HFF-Myc (cell line): ENCODE measurements at places on chromosomes 4 and X.

GRCh38 chr4:126874533-126874932, 758.2 kb upstream of the INTU start:
- no peak for DNase-seq

- DNase-seq = no peak
Measured at GRCh38 chrX:136304493-136304892, 3.7 kb downstream of the ADGRG4 start.

GRCh38 chr4:46388857-46389256, 1.1 kb downstream of the GABRA2 start:
- no peak for DNase-seq

DNA sequence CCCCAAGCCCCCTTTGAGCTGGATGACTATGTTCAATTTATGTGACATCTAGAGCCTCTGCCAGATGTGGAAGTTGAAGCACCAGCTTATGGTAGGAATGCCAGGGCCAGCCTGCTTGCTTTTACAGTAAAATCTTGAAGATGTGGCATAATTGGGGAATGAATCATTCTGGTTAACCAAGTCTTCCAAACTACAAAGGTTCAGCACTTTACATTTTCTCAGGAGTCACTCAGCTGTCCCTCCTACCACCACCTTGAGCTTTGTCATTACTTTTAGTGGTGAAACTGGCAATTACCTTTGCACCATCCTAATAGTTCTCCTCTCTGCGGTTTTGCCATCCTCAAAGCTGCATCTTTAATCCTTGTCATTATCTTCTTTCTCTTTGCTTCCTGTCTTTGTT, 172.2 kb downstream of the HS6ST2 start:
- no peak for DNase-seq

DNA sequence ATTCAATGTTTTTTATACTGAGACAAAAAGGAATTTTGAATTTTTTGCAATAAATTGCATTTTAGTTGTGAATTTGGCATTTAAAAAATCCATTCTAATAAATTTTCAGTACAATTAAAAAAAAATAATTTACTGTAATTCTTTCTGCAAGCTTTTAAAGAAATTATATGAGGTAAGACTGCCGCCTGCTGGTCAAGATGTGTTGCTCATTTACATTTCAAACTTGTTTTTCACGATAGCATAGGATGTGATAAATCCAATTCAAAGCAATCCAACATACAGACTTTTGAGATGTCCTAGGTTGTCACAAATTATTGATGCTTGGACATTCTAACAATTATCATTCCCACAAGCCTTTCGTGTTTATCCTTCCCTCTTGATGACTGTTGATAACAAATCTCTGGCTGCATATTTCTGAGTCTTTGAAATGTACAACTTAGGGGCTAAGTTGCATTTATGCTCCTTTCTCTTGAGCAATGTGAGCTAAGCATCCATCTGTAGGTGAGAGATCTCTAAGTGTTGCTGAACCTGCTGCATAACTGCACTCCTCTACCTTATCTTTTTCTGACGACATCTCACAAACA, 21.7 kb upstream of the MFAP3L start:
- DNase-seq = peak; percentile 29

GRCh38 chrX:1743663-1744062, 128.8 kb downstream of the ASMT start:
- DNase-seq = no peak

DNA sequence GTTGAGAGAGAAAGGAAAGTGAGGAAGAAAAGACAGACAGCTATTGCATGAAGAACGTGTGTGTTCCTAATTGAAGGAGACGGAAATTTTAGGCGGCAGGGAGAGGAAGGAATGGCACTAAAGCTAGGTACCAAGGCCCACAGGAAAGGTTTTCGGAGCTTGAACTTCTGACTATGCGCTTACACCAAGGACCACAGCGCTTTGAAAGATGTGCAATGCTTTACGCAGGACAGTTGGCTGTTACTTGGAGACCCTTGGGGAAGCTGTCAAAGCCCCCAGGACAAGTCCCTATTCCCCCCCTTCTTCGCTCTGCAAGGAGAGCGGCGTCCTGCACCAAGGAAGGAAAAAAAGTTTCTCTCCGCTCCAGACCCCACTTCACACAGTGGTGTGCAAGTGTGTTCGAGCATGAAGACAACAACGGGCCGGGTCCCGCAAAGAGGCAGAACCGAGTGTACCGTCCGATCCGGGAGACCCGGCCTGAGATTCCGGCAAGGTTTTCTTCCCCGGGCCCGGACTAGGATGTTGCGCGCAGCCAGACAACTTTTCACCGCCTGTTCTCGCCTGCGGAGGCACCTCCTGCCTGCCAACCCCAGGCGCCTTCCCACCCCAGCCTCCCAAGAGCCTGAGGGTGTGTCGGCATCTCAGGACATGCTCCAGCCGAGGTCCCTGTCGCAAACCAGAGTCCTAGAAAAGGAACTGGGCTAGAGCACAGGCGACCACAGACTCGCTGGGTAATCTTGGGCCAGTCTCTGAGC, 896 bp downstream of the KDR start:
- DNase-seq = no peak

DNA sequence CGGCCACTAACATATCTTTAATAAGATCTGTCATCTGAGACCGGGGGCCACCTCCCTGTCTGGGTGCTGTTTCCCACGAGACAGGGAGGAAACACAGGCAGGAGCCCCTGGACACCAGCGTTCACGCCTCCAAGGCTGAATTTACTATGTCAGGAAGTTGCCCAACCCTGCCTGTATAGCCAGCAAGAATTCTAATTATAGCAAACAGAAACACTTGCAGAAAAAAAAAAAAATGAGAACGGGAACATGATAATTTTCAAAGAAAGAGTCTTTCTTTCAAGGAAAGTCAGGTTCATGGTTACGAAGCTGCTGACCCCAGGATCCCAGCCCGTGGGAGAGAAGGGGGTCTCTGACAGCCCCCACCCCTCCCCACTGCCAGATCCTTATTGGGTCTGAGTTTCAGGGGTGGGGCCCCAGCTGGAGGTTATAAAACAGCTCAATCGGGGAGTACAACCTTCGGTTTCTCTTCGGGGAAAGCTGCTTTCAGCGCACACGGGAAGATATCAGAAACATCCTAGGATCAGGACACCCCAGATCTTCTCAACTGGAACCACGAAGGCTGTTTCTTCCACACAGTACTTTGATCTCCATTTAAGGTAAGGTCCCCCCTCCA, at the start of gene IL3RA:
Gene IL3RA, plus strand, starts transcription at position 455 of the 613 bp plus-strand sequence. CDS start 4,981 bp downstream, outside the sequence.
- no peak for DNase-seq

DNA sequence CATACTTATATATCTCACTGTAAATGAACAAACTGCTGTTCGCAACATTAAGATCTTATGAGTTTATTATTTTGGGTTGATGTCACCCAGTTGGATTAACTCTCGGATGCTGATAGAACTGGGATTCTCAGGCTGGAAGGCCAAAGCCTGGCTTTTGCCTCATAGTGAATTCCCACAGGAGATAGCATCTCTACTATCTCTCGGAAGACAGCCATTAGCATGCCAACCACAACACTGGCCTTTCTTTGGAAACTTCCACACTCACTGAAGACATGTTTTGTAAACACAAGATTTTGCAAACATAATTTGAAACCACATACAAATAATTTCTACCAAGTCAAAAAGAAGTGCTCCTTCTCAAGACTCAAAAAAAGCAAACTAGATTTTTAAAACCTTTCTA, 4.5 kb upstream of the ATP6AP2 start:
- DNase-seq = no peak

GRCh38 chr4:128308986-128309385, 21.4 kb upstream of the PGRMC2 start:
- DNase-seq = no peak

DNA sequence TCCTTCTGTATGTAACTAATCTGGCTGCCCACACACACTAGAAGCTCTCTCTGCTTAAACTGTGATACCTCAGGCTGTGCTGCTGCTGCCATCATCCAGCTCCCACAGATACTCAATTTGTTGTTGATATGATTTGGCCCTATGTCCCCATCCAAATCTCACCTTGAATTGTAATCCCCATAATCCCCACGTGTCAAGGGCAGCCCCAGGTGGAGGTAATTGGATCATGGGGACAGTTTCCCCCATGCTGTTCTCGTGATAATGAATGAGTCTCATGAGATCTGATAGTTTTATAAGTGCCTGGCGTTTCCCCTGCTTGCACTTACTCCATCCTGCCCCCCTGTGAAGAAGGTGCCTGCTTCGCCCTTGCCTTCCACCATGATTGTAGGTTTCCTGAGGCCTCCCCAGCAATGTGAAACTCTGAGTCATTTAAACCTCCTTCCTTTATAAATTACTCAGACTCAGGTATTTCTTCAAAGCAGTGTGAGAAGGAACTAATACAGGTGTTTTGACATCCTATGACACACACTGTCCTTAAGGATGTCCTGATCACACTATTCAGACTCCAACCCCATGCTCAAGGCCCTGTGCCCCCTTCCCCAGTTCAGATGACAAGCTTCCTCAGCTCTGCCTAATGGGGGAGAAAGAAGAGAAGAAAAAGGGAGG, 2.9 kb upstream of the ATOH1 start:
- DNase-seq = no peak

DNA sequence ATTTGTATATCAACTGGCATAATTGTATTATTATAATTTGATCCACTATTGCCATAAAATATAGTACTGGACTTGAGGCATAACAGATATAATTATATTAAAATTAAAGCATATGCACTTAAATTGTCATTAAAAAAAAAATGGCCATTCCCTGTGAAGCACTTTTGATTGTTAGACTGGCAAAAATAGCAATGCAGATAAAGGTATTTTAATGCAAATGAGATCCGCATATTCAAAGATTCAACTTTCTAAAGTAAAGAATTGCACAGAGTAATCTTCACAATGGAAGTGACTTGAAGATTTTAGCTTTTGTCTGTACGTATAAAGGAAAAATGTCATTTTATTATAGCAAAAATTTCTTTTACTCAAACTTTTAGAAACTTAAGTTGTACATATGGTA, 871.8 kb upstream of the PABPC4L start:
- DNase-seq = no peak

DNA sequence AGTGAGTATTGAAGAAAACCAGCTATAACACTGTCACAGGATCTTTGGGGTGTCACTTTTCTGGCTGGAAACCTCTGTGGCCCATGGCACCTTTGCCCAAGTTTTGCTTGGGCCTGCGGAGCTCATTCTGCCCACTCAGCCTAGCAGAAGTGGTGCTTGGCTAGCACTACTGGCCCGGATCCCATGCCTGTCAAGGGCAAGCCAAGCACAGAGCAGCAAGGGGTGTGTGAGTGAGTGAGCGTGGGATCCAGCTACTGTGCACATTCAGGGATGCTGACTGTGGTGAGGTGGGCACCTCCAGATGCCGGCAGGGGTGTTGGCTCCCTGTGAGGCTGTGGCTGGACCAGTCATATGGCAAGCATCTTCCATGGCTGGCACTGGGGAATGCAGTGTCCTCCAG, 55.4 kb upstream of the RASGEF1B start:
- no peak for DNase-seq

- DNase-seq = no peak
Measured at GRCh38 chrX:34655501-34656455, 1.3 kb downstream of the TMEM47 start.

DNA sequence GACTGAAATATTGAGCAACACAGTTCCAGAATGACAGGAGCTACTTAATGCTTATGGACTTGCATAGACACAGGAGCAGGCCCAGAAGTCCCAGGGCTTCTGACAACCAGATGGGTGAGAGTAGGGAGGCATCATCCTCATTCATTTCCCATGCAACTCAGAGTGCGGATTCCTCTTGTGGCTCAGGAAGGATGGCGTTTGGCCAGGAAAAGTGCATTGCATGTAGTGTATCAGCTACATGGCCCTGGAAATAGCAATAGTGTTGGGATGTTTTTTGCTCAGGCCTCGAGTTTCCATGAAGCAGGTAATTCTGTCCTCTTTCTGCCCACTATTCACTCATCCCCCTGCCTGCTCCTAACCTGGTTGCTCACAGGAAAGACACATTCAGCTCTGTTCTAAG, 136.6 kb downstream of the PDGFRA start:
- no peak for DNase-seq

DNA sequence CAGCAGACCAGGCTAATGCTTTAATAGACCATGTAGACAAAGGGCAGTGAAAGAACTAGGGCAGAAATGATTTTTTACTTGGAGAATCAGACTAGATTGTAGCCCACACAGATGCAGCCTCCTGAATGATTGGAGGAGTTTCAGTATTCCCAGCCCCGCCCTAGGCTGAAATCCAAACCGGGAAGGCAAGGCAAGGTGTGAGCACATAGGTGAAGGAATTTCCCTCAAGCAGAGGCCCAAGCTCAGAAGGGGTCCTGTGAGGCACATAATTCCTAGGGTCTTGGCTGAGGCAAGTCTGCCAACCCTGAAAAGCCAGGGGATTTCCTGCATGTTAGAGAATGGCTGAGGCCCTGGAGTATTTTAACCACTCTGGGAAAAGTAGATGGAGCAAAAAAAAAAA, 56.4 kb upstream of the PAK3 start:
- DNase-seq = no peak

DNA sequence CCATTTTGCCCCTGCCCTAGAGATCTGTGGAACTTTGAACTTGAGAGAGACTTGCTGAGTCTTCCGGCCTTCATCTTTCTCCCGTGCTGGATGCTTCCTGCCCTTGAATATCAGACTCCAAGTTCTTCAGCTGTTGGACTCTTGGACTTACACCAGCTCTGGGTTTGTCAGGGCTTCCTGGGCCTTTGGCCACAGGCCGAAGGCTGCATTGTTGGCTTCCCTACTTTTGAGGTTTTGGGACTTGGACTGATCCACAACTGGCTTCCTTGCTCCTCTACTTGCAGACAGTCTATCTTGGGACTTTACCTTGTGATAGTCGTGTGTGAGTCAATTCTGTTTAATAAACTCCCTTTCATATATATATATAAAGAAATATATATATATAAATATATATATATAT, 1071.0 kb downstream of the ADGRL3 start:
- no peak for DNase-seq

DNA sequence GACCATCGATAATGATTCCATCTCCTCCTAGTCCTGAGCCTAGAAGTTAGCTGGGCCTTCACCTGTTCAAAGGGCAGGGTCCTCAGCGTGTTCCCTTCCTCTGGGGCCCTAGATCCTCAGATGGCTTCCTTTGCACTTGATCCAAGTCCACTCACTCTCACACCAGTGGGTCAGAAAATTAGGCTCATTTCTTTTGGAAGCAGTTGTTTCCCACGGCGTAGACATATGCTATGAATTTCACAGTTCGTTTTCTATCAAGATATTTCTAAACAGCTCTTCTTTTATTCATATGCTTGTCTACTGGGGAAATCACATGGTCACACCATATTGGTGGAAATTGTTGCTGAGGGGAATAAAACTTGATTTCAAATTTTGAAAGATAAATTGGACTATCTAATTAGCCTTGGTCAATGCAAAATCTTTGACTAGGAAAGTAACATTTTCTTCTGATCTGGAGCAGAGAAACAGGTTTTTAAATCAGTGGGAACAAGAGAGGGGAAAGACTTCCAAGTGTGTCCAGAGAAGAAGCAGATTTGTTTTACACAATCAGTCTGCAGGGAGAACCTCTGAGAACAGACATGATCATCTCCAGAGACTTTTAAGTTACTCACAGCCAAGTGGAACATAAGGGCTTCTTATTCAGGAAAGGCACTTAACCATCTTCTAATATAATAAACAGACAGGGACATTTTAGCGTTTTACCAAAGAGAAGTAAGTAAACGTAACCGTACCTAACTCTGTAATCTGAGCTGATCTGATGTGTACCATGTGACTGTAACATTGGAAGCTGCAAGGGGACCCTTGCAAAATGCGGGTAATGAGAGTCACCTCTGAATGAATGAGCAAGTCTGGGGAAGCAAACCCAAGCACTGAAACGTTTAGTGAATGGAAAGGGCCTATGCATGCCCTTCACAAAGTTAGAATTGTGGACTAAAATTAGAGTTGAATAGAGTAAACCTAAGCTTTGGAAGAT, 455.7 kb upstream of the FAT1 start:
- no peak for DNase-seq
